ENCODE measurements at places on chromosomes 7 and 10. TPM values are rescaled to one million over a fixed set of nuclear protein-coding genes. Genes with fewer than 3 reads are reported as not detected.

AKR1D1 gene
- not detected for total RNA-seq

GRCh38 chr10:12869427-12869826, 132.1 kb downstream of the CCDC3 start:
- no peak for DNase-seq

- DNase-seq, result peak; percentile 64
Observed at GRCh38 chr10:132400547-132401151, 3.6 kb downstream of the PWWP2B start.

DNA sequence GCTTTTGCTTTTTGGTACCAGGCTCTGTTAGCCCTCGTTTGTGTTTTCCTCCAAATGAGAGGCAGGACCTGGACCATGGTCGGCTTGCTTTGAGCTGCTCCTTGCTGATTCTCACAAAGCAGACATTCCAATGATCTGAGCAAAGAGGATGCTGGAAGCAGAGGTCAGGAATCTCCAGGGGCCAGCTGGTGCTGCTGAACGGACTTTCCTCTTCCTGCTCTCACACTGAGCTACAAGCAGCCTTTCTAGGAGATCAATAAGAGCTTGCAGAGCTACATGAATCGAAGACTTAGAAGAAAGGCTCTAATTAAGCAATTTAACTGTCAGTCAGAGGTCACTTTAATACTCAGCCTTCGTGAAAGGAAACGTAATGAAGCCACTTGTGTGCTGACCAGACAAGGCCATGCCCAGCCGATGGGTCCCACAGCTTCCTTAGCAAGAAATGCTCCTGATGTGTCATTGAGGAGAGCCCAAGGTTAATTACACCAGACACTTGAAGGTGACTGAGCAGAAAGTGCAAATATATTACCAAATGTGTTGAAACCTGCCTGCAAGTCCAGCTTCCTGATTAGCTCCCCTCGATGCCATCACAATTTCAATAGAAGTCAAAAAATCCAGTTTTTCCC, 151.3 kb upstream of the RSU1 start:
- peak; percentile 77 for DNase-seq

GRCh38 chr7:1176891-1177373, 16.9 kb upstream of the ZFAND2A start:
- no peak for DNase-seq

GRCh38 chr7:45609180-45609579, 35.0 kb downstream of the ADCY1 start:
- no peak for DNase-seq

DNA sequence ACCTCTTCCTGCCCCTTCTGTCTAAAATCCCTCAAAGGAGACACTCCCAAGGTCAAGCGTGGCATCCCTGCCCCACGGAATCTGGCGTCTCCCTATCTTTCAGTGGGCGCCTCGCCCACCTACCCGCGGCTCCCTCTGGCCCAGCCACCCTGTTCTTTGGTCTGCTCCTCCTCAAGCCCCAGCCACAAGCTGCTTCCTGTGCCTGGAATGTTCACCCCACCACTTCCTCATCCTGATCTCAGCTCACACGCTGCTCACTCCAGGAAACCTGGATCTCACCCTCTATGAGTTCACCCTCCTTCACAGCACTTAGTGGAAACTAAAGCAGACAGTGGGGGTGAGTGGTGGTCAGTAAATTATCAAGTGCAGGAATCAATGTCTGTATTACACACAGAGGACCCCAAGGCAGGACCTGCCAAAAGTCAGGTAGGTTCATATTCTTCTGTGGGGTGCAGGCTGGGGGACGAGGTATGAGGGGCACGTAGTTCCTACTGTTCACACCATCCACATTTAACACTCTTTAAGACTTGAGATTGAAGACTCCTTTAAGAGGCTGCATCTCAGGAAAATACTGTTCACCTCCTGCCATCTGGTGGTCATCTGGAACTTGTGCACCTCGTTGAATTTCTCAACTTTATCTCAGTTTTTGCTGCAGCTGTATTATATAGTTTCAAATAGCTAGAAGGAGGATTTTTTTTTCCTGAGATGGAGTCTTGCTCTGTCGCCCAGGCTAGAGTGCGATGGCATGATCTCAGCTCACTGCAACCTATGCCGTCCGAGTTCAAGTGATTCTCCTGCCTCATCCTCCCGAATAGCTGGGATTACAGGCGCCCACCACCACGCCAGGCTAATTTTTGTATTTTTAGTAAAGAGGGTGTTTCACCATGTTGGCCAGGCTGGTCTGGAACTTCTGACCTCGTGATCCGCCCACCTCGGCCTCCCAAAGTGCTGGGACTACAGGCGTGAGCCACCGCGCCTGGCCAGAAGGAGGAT, 166.6 kb downstream of the ARHGAP21 start:
- DNase-seq, result no peak

SLC26A3 gene
- total RNA-seq, result 12.0 TPM

STK17A gene
- 9.3 TPM for total RNA-seq

- DNase-seq, result no peak
Observed at GRCh38 chr7:134941185-134941900, 45.0 kb upstream of the AGBL3 start.

DNA sequence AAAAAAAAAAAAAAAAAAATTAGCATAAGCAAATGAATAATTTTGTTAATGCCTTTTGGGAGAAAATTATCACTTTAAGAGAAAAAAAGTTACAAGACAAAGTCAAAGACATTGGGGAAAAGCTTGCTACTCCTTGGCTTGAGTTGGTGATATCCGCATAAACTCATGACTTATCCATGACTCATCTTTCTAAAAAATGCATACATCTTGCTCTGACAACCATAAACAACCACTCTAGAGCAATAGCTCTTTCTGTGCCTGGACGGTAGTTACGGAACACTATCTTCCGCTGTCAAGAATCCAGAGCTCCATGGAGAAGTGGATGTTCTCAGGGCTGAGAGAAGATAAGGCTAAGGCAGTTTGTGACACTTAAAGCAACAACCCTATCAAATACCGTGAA, 281.1 kb upstream of the PFKP start:
- no peak for DNase-seq

All from sigmoid colon (tissue), 7 donors.